ENCODE measurements at places on chromosomes 16 and 17. TPM values are rescaled to one million over a fixed set of nuclear protein-coding genes. Genes with fewer than 3 reads are reported as not detected.

Gene YPEL2
- 32.1 TPM for polyA plus RNA-seq

Gene ADORA2B
- polyA plus RNA-seq, result 1.3 TPM

Gene APOBR
- 0.91 TPM for polyA plus RNA-seq

Gene STAC2
- polyA plus RNA-seq, result 5.0 TPM

Gene SCIMP
- polyA plus RNA-seq, result 0.91 TPM

Gene NLRC3
- 2.4 TPM for polyA plus RNA-seq

Gene MEFV
- 0.33 TPM for polyA plus RNA-seq

Gene CDRT4
- polyA plus RNA-seq, result 15.2 TPM

GRCh38 chr17:59845595-59846393 lies 46.9 kb downstream of the TUBD1 start:
- no peak for DNase-seq

DNA sequence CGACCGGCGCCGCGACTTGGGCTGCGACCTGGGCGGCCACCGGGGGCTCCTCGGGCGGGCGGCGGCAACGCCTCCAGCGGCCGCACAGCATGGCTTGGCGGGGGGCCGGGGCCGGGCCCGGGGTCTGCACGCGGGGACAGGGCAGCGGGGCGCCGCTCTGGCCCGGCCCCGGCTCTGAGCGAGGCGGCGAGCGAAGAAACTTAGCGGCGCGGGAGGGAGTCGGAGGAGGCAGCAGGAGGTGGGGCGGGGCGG lies at the start of gene PLCD3:
PLCD3 (minus strand) TSS at position 196 of the 252 bp plus-strand sequence; CDS start at position 91, 105 bp downstream.
- DNase-seq, result no peak

DNA sequence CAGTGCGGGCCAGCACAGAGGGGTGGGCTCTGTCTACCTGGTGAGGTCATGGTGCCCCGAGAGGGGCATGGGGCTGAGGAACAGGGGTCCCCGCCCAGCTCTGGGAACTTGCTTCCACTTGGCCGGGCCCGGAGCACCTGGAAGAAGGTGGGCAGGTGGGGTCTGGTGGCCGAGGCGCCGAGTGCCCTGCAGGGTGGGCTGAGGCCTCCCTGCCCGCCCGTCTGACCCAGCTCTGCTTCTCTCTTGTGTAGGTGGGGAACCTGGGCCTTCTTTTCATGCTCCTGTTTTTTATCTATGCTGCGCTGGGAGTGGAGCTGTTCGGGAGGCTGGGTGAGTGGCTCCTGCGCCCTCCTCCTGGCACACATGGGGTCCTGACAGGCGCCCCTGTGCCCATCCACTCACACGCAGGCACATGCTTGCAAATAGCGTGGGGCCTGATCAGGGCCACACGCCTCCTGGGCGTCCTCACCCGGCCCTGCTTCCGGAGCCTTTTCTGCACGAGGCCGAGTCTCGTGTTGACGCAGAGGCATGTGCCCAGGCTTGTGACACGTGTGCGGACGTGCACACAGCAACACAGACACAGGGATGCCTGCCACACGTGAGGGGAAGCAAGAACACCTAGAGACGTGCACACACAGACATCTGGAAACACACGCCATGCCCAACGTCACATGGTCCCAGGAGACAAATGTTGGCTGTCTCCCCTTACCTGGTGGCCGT lies 8.2 kb downstream of the TPSG1 start:
- no peak for DNase-seq

- no peak for DNase-seq
Observed at GRCh38 chr17:57110152-57110542, 25.1 kb downstream of the AKAP1 start.

DNA sequence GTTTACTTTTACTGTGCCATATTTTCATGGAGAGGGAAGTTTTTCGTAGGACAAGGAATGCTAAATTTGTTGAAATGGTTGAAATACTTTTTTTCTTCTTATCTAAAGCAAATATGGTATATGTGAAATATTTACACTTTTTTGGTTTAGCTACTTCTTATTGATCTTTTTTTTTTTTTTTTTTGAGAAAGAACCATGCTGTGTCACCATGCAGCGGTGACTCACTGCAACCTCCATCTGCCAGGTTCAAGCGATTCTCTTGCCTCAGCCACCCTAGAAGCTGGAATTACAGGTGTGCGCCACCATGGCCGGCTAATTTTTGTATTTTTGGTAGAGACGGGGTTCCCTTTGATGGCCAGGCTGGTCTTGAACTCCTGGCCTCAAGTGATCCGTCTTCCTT lies 100.5 kb downstream of the FTO start:
- no peak for DNase-seq

DNA sequence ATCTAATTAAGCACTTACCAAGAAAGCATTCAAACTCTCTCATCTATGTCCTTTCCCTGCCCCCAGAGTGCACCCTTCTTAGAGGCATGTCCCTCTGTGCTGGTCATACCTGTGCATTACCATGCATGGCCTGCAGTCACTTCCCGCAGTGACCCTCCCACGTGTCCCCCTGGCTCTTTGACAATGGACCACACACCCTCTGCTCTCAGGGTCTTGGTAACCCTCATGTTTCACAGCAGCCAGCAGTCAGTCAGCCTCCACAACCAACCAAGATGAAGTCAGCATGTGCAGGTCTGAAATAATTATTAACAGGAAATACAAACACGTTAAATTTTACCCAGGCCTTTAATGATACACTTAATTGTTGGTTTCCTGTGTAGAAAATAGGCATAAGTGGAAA lies 10.1 kb downstream of the KRT33A start:
- DNase-seq, result peak; percentile 56

DNA sequence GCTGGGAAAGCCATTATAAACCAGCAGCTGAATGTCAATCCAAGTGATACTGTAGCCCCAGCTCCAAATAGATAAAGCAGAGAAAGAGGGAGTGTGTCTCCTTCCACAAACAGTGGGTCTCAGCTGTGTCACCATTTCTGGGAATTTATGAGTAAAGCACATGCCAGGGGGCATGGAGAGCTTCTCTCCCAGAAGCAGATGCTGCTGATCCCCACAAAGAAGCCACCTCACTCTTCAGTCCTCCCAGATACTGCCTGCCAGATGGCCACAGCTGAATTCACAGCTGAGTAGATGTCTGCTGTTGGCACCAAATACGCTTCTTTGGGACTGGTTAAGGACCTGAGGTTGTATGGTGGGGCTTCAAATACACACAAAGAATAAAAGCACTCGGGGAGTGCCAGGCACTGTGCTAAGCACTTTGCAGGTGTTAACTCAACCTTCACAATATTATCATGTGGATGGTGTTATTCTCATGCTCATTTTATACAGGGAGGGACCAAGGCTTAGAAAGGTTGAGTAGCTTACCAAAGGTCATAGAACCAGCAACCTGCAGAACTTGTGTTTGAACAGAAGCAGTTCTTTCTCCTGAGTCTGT lies 298.3 kb downstream of the CDH11 start:
- DNase-seq, result no peak

GRCh38 chr17:22463110-22463850 lies 771.0 kb downstream of the KCNJ18 start:
- DNase-seq, result no peak

DNA sequence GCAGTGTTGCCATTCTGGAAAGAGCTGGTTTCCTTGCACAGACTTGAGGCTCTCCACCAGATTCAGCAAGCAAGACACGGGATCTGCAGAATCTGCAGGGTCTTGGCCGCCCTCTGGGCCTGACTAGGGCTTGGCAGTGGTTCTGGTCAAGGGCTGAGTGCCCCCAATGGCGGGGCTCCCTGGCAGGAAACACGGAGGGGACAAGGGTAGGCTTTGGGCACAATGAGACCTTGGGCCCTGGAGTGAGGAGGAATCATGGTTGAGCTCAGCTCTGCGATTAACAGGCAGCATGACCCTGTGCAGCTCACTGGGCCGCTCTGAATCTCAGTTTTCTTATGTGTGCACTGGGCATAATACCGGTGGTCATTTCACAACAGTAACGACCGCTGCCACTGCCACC lies 249.9 kb downstream of the GSG1L start:
- DNase-seq, result no peak

GRCh38 chr17:72816406-72816805 lies 276.1 kb downstream of the SLC39A11 start:
- no peak for DNase-seq

- no peak for DNase-seq
Observed at GRCh38 chr17:39447561-39447960, 3.5 kb downstream of the MED1 start.

DNA sequence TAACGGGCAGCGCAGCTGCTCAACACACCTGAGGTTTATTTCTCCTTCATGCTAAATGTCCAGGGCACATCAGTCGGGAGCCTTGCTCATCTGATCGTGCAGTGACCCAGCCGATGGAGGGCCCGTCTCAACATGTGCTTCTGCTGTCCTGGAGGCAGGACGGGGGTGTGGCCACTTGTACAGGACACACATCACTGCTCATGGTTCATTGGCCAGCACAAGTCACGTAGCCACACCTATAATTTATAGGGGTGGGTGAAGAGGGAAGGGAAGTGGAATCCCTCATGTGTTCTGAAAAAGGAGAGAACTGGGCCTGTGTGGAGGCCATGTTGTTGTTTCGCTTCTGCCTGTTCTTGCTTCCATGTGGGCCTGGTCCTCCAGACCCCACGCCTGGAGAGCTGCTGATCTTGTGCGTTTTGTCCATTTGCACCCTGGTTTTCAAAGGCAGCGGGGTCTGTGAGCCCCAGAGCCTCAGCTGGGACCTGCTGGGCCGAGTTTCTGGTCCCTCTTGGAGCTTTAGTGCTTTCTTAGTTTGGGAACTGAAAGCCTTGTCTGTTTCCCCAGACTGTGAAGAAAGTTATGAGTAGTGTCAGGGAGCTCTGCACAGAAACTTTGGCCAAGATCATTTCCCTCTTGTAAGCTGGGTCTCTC lies 60.5 kb downstream of the CMIP start:
- DNase-seq, result no peak

DNA sequence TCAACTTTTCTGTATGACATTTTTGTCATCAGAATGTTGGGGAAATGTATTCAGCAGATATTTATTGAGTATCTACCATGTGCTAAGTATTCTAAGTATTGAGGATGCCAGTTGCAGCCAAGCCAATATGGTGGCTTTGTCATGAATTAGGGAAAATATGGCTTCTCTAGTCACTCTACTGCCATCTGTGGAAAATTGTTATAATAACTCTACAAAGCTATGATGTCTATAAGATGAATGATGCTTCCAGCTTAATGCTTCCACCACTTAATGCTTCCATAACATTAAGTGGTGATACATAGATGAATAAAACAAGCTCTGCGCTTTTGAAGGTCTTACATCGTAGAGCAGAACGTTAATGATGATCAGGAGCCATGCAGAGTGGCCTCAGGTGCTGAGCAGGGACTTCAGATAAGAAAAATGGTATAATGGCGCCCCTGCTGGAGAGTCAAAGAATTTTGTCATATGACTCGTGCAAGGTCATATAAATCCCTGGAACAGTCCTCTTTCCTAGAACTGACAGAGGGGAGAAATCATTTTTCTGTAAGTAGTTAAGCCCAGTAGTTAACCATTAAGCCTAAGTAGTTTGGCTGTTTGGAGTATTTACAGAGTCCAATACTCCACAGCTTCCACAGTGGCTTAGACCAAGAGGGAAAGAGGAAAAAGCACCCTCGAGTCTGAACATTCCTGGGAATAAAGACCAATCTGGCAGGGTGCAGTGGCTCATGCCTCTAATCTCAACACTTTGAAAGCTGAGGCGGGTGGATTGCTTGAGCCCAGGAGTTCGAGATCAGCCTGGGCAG lies 2.7 kb upstream of the TMIGD1 start:
- DNase-seq, result peak; percentile 26

DNA sequence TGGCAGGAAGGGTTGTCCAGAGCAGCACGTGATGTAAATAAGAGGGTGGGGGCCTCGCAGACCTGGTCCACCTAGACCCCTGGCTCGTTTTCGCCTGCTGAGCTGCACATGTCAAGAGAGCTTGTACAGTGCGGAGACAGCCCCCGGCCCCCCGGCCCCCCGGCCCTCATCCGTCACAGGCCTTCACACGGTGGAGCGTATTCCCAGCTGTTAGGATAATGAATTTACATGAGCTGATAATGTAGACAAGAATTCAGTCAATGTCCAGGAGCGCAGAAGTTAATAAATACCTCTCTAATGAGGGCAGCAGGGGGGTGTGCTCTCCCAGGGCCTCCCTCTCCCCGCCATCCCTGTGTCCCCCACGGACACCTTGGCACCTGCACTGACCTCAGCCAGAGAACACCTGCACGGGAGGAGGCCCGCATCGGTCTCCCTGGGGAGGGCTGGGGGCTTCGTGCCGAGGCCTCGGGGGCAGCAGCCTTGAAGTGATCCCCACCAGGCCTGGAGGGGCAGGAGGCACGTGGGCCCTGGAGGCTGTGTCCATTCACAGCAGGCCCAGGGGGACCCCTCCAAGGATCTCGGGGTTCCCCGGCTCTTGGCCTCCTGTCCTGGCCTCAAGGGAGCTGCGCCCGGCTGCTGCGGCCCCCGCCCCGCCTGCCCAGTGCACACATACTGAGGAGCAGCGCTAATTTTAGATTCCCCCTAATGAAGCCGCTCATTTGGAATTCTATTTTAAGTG lies 14.6 kb downstream of the GSE1 start:
- DNase-seq, result no peak

- no peak for DNase-seq
Observed at GRCh38 chr17:37197336-37197735, 178.4 kb upstream of the C17orf78 start.

GRCh38 chr17:1992541-1992940 lies 32.6 kb downstream of the RTN4RL1 start:
- no peak for DNase-seq

DNA sequence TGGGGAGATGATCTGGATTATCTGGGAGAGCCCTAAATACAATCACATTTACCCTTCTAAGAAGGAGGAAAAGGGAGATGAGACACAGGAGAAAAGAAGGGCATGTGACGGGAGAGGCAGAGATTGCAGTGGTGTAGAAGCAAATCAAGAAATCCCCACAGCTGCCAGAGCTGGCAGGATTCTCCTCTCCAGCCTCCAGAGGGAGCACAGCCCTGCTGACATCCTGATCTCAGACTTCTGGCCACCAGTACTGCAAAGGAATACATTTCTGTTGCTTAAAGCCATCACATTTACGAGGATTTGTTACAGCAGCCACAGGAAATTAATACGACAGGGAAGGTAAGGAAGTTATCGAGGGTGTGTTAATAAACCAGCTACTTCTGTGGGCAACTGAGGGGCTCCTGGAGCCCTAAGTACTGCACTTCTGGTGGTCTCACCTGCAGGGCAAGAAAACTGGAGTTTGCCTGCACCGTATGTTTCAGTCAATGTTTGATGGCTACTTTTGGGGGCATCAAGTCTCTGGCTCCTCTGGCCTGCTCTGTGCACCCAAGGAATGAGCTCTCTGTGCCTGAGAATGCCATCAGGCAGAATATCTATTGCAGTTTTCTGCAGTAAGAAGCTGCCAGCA lies 22.9 kb upstream of the CDH13 start:
- DNase-seq, result peak; percentile 34

- DNase-seq, result no peak
Observed at GRCh38 chr16:27679899-27680298, 130.0 kb downstream of the KATNIP start.
